Kasumi-1 (cell line): ENCODE measurements at places on chromosomes 5 and 9.

DNA sequence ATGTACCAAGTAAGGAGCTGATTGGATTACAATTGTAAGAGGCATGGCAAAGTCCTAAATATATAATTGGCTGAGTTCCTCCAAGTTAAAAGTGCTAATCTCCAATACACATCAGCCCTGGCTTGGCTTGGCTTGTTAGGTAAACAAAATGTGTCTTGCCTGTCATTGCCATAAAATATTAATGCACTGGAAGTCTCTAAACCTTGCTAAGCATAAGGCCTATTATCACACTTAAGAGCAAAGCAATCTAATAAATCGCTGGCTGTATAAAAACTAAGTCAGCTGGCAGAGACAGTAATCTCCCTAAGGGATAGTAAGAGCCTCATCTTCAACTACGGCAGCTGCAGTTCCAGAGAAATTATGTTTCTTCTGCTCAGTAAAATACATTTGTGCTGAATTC lies 418.6 kb upstream of the GRAMD2B start:
- DNase-seq: no peak

DNA sequence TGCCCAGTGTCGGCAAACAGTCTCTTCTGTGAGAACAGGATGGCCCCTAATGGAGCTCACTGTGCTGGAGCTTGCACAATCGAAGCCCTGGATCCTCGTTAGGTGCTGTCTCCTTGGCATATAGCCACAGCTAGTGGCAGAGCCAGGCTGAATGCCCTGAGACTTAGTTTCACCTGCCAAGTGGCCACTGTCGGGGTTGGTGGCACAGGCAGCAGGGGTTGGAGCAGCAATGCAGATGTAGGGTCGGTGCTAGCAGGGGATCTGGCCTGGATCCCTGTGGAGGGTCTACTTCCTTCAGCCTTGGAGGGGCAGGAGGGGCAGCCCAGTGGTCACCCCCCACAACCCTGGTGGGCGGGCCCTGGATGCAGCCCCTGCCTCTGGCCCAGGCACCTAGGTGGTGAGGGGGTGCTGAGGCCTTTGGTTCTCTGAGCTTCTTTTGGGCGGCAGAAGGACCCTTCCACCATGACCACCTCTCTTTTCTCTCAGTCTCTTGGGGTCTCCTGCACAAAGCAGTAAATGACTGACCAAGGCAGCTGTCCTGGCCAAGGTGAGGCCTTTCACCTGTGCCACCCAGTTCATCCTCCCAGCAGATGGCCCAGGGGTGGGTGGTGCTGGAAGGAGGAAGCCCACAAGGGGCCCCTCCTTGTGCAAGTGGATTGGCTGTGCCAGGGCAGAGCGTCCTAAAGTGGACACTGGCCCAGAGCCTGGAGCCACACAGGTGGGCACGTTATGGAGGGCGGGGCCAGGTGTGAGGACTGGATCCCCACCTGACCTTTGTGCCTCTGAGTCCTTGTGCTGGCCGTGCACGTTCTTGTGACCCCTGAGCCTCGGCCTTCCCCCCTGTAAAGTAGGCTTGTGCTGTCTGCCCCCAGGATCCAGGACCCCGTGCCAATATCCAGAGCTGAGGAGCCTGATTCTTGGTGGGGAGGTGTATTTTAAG lies 44.8 kb downstream of the PHF2 start:
- DNase-seq: no peak

GRCh38 chr5:15502208-15502607 lies 2.2 kb downstream of the FBXL7 start:
- DNase-seq: no peak

DNA sequence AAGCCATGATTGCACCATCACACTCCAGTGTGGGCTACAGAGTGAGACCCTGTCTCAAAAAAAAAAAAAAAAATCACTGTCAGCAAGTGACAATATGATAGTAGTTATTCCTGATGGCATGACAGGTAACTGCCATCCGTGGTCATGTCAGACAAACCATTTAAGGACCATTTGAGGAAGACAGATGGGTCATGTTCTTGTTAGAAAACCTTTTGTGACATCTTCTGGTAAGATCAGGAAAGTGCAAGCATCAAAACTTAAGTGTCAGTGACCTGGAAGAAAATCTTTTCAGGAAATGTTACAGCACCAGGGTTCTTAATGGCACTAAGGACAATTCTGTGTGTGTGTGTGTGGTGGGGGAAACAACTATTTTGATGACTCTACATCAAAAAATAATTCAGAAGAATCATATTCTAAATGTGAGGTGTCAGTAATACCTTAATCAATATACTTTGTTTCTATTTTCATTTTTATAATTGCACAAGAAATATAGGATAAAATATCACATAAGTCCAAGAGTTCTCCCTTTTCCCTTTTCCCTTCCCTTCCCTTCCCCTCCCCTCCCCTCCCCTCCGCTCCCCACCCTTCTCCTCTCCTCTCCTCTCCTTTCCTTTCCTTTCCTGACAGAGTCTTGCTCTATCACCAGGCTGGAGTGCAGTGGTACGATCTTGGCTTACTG lies 17.8 kb downstream of the SLC38A9 start:
- DNase-seq: peak; percentile 54

- DNase-seq: peak; percentile 3
Measured at GRCh38 chr5:157342822-157343402, 77.0 kb downstream of the CYFIP2 start.

DNA sequence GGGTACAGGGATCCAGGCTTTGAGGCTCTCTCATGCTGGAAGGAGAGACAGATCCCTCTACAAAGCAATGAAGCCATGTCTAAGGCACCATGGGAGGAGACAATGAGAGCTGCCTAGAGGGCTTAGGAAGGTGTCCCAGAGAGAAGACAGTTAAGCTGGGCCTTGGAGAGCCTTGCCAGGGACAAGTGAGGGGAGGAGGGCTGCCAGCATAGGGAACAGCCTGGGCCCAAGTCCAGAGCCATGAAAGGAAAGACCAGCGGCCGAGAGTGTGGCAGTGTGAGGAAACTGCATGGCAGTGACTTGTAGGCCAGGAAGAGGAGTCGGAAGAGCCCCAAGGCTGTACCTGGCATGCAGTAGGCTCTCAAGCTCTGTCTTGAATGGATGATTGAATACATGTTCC lies 88.5 kb downstream of the PSD2 start:
- DNase-seq: no peak

GRCh38 chr5:12522116-12522515 lies 617.9 kb upstream of the CTNND2 start:
- DNase-seq: no peak

DNA sequence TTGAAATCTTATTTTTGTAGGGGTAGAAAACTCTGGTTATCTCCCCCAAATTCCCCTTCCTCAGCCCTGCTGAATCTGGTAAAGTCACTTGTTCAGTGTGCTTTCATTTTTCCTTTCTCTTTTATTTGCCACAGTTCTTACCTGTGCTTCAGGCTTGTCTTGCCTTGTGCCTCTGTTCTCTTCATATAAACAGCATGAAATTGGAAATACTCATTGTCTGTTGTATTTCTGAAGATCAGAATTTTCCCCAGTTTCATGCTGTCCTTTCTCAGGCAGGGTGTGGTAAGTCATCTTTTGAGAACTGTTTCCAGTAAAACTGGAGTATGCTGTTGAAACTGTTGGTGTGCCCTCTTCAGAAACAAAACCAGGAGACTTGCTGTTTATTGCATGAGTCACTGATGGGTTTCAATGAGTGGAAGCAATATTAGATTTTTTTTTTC lies 7.0 kb downstream of the PAM start:
- DNase-seq: no peak

- DNase-seq: no peak
Measured at GRCh38 chr5:60576425-60576824, 123.5 kb downstream of the DEPDC1B start.

DNA sequence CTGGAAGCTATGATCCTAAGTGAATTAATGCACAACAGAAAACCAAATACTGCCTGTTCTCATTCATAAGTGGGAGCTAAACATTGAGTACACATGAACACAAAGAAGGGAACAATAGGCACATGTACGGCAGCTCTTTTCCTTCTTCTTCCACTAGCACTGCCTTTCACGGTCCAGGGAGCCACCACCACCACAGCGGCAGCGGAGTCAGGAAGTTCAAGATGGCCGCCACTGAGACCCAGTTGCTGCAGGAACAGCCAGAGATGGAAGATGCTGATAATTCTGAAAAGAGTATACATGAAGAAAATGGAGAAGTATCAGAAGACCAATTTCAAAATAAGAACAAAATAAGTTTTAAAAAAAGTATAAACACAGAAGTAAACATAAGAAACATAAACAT lies 39.5 kb upstream of the TNFSF15 start:
- DNase-seq: no peak

GRCh38 chr5:61746831-61747575 lies 414.9 kb downstream of the ZSWIM6 start:
- no peak for DNase-seq

- DNase-seq: no peak
Measured at GRCh38 chr5:50766967-50767366, 100.5 kb downstream of the PARP8 start.

- no peak for DNase-seq
Measured at GRCh38 chr5:131318455-131318854, 54.6 kb downstream of the CDC42SE2 start.
